MCF 10A (cell line): ENCODE measurements at places on chromosomes 7 and 10. TPM values are rescaled to one million over a fixed set of nuclear protein-coding genes. Genes with fewer than 3 reads are reported as not detected.
A peak's percentile ranks its signal among the peaks of the same experiment; 100 is the strongest.

- DNase-seq: no peak
Observed at GRCh38 chr10:59346321-59346720, 16.0 kb downstream of the FAM13C start.

- DNase-seq: no peak
Observed at GRCh38 chr7:114854369-114854768, 67.5 kb upstream of the MDFIC start.

- no peak for DNase-seq
Observed at GRCh38 chr7:114084472-114085312, 165.9 kb upstream of the PPP1R3A start.

DGKB gene
- not detected in 2 replicates for total RNA-seq

DNA sequence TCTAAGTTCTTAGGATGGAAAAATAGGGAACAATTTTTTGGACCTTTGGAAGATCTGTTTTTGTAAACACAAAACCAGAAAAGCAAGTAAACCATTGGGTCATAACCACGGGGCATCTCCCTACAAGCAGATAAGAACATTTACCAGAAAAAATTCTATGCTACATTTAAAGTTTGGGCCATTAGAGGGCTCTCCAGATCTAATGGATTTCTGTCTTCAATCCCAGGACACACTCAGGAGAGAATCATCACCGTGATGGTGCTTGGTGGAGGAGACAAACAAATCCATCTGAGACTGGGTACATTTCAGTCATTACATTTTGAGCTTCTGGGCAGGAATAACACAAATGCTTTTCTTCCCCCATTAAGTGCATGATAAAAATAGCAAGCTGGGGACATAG is 178.4 kb upstream of the TARP start:
- peak; percentile 43 for DNase-seq

DNA sequence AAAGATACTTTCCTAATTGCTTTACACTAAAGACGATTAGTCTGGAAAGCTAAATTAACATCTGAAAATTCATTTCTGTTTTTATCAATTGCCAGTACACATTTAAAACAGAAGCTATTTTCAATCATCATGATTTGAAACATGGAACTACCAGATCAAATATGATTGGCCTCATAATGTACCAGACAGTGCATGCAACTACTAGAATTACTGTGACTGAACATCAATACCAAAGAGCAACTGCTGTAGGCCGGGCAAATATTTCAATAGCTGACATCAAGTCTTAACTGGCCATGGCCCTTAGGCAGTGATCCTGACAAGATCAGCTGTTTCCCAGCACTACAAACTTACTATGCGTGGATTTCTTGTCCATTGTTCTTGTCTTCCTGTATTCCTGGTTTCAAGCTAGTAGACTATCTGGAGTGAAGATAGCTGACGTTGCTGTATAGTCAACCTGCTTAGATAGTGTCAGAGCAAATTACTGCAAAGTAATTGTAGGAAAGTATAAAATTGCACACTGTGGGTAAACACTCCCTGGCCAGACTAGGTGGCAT is 21.7 kb upstream of the WNT16 start:
- no peak for DNase-seq

C10orf95 gene
- 0.49 and 0.63 TPM in 2 replicates for total RNA-seq

DNA sequence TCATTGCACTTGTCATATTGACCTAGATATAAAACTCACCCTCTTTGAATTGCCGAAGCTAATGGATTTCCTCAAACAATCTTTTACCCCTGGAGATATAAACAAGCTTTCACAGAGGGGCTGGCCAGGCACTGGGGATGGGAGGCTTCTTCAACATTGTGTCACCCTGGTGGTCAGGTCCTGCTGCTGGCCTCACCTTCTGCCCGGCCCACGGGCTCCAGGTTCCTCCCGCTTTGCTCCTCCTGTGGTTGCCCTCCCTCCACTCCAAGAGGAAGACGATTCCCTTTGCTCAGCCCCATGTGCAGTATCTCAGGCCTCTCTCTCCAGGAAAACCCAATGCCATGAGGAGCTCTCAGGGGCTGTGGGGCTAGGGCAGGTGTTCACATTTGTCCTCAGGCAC is 118.1 kb upstream of the ADCY1 start:
- DNase-seq: no peak

GRCh38 chr10:70232155-70232858 is 922 bp downstream of the PPA1 start:
- peak; percentile 66 for DNase-seq

DNA sequence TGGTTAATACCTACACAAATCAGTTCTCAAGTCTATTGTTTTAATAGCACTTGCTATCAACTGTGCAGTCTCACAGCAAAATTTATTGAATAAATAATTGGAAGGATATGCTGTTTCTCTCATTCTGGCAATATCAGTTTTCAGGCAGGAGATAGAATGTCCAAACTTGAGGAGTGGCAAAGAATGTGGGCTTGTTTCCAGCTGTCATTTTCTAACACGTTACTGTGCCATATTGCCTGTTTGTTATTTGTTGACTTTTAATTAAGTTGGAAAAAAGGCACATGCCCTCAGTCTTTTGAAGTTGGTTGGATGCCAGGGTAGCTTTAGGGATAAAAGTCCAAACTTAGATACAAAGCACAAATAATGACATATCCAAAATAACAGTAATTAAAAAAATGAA is 52.2 kb downstream of the MAGI2 start:
- DNase-seq: no peak

DNA sequence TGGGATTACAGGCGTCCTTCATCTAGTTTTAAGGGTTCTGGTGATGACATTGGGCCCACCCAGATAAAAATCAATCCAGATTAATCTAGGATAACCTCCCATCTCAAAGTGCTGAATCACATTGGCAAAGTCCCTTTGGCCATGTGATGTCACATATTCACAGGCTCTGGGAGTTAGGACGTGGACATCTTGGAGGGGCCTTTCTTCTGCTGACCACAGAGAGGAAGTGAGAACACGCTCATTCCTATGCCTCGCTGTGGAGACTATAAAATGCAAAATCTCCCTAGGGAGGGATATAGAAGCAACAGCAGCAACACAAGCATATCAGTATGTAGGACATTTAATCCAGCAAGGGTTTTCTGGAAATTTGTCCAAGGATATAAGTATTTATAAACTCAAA is 266.0 kb upstream of the PITRM1 start:
- no peak for DNase-seq

PLXNA4 gene
- not detected in 2 replicates for total RNA-seq

- no peak for DNase-seq
Observed at GRCh38 chr10:15124908-15125307, 27.8 kb downstream of the RPP38 start.

KLHDC10 gene
- 25.8 and 36.9 TPM in 2 replicates for total RNA-seq

DNA sequence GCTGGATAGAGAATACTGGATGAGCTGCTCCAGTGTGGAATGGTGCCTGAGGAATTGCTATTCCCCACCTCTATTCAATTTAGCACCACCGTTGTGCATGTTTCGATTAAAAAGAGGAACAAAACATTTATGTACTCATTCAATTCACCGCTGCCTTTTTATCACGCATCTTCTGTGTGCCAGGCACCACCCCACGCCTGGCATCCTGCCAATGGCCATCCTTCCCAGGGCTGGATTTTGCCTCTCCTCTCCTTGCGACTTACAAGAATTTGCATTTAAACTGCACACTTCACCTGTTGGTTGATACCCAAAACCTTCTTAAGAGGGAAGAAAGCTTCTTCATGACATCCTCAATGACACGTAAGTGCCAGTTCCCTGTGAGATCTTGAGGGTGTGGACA is 110.2 kb upstream of the DPP6 start:
- no peak for DNase-seq

TYSND1 gene
- 14.6 and 16.5 TPM in 2 replicates for total RNA-seq

TMEM236 gene
- total RNA-seq: 0.09 and 0.37 TPM in 2 replicates

IL6 gene
- total RNA-seq: 13.8 and 22.0 TPM in 2 replicates

FKBP6 gene
- not detected in 2 replicates for total RNA-seq

VAX1 gene
- total RNA-seq: not detected in 2 replicates

FAM25A gene
- not detected in 2 replicates for total RNA-seq

- no peak for DNase-seq
Observed at GRCh38 chr7:25307624-25308023, 79.3 kb upstream of the NPVF start.

DNA sequence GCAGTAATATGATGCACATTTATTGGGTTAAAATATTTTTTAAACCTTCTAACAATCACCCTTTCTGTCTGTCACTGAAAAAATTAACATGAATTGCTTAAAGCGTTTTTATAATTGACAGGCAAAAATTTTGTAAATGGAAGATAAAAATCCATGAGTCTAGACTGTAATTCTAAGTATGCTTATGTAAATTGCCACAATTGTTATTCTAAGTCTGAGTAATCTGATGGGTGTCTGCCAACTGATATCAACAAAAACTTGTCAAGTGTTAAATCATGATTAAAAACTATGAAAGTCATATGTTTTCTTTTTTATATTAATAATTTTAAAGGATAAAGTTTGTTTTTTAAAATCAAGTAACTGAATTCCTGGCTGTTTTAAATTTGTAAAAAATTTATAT is 208.2 kb downstream of the CDK14 start:
- no peak for DNase-seq

DNA sequence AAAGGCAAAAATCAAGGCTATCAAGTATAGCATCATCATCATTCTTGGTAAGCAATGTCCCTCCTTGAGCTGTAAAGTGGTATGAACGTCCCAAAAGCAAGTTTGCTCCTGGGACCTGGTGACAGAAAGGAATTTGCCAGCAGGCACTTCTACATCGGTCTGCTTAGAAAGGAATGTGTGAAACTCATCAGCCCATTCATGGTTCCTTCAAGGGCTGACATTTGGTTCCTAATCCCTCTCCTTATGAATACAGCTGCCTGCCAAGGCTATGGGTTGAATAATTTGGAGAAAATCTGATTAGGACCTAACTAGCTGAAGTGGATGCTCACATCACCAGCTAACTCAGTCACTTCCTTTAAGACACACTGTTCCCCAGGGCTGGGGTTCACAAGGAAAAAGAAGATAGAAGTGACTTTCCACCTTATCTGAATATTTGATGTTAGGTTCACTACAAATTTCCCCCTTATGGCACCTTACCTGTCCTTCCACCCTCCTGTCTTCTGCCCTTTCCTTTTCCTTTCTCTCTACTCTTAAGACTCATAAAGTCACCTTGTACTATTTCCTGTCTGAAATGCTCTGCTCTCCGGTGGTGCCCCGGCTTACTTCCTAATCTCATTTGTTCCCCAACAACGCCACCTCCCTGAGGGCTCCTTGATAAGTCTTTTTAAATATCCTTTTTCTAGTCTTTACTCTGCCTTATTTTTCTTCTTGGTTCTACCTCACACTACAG is 187.1 kb downstream of the NPSR1 start:
- DNase-seq: no peak

GARIN1A gene
- 2.3 and 5.9 TPM in 2 replicates for total RNA-seq

LRMDA gene
- not detected in 2 replicates for total RNA-seq

GRCh38 chr7:108028111-108028510 is 25.1 kb upstream of the LAMB1 start:
- DNase-seq: no peak

NUTM2D gene
- 2.0 and 2.3 TPM in 2 replicates for total RNA-seq

OGDHL gene
- total RNA-seq: 0.22 and 0.28 TPM in 2 replicates

ZNF804B gene
- total RNA-seq: not detected in 2 replicates
